Posterior cingulate gyrus (tissue), 11 donors: ENCODE measurements at places on chromosomes 7 and 10.

GRCh38 chr10:43802988-43803696, 154.5 kb upstream of the ZNF32 start:
- no peak for DNase-seq

- no peak for DNase-seq
These were observed 43.6 kb downstream of the CTBP2 start for GRCh38 chr10:125116652-125117310.

DNA sequence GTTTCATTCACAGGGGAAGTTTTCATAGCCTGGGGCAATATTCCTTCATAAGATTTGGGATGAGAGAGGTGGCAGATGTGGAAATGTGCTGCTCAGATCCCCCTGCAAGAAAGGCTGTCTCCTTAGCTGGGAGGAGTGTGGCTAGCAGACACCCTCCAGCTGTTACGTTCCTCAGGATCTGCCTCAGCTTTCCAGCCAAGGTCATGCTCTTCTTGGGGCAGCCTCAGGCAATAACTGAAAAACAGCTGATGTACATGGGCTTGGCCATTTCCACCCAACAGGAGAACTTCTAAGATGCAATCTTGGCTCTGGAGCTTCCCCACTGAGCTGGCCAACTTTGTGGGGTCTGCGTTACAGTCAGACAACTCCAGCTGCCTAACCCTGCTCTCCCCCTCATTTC, 51.3 kb upstream of the SEPTIN7 start:
- no peak for DNase-seq

- DNase-seq = no peak
These were observed 2.6 kb upstream of the MUC12 start for GRCh38 chr7:100966542-100967291.

GRCh38 chr7:117970801-117971200, 97.6 kb upstream of the CTTNBP2 start:
- DNase-seq = no peak

DNA sequence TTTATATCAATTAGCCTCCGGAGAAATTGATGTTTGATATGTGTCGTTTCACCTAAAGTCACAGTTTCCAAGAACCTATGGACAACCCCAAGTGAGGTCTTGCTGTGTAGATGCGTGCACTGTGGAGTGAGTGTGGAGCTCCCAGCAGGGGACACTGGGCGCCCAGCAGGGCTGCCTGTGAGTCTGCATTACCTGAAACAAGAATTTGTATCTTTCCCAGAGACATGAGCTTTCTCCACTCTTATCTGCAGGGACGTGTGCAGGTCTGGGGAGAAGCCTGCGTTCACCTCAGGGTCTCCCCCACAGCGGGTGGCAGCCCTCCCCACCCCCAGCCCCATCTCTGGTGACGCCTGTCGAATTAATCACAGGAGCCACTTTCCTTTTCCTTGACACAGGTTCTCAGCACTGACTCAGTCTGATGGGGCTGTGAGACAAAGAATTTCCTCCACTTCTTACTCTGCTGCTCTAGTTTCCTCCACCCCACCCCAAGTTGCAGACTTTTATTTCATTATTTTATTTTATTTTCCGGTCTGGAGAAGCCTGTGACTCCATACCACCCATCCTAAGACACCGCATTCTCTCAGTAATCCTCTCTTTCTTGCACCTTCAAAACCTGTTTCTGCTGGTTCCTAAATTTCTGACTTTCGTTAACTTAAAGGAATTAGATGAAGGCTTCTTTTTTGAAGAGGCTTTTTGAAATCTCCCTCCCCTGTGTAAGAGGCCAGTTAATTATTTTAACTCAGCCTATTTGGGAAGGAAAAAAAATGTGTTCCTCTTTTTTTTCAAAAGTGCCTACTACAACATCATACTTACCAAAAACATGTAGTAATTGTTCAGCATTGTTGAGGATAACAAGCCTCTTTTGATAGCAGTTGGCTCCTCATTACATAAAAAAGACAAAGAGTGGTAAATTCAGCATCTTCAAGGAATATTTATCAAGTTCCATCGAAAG, 17.0 kb upstream of the INSIG1 start:
- DNase-seq = no peak

DNA sequence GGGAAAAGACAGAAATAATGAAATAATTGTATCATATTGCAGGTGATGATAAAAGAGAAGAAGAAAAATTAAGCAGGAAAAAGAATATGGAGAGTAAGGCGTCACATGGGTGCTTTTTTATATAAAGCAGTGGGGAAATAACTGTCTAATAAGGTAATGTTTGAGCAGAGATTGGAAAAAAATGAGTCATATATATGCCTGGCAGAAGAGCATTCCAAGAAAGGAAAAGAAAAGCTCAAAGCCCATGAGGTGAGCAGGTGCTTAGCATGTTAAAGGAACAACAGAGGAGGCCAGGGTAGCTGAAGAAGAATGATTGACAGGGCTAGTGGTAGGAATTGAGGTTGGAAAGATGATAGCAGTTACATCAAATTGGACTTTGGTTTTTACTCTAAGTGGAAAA, 739.5 kb downstream of the SORCS1 start:
- no peak for DNase-seq

DNA sequence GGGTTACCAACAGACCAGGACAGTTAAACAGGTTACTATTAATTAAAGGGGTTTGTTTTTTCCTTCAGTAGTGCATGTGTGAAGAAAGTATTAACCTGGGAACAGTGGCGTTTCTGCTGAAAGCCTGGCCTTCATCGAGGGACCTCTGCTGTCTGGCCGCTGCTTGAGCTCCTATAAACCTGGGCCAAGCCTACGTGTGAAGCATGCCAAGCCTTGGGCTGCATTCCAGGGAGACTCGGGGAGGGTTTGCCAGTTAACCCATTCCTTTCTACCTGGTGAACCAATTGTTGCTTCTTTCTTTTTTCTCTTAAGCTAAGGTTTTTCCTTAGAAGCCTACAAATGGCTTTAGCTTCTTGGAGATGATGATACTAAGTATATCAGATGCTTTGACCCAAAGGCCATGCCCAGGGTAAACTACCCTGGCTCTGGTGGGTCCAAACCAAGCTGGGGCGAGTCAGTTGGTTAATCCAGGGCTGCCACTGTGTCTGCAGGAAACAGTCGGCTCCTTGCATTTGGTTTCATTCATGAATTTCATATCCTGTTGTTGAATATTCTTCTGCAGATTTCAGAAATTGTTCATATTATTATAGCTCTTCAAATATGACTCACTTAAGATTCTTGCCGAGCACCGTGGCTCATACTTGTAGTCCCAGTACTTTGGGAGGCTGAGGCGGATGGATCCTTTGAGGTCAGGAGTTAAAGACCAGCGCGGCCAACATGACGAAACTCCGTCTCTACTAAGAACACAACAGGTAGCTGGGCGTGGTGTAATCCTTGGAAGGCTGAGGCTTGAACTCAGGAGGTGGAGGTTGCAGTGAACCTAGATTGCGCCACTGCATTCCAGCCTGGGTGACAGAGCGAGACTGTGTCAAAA, 23.8 kb downstream of the PFKP start:
- no peak for DNase-seq
